ENCODE measurements at places on chromosomes 1 and 21. TPM values are rescaled to one million over a fixed set of nuclear protein-coding genes. Genes with fewer than 3 reads are reported as not detected.

CFHR5 gene
- total RNA-seq, result not detected

PRAMEF18 gene
- total RNA-seq, result not detected

LY9 gene
- 0.41 TPM for total RNA-seq

FAM151A gene
- total RNA-seq, result not detected

ITLN2 gene
- total RNA-seq, result not detected

GPATCH3 gene
- total RNA-seq, result 11.8 TPM

FAM78B gene
- 0.56 TPM for total RNA-seq

SLC9C2 gene
- total RNA-seq, result not detected

FASLG gene
- not detected for total RNA-seq

ALDH9A1 gene
- total RNA-seq, result 44.4 TPM

MRPL55 gene
- total RNA-seq, result 79.3 TPM

TRABD2B gene
- 10.7 TPM for total RNA-seq

PGLYRP3 gene
- not detected for total RNA-seq

MRPL39 gene
- 6.6 TPM for total RNA-seq

LHX8 gene
- total RNA-seq, result not detected

RBM11 gene
- total RNA-seq, result 1.5 TPM

KRTAP19-1 gene
- total RNA-seq, result not detected

BARHL2 gene
- not detected for total RNA-seq

CD84 gene
- total RNA-seq, result 11.6 TPM

S100A9 gene
- 138 TPM for total RNA-seq

LRRC47 gene
- total RNA-seq, result 36.0 TPM

KCNJ9 gene
- total RNA-seq, result 0.95 TPM

PGLYRP4 gene
- not detected for total RNA-seq

KRTAP10-9 gene
- not detected for total RNA-seq

OR2AK2 gene
- not detected for total RNA-seq

NUDT4B gene
- total RNA-seq, result 47.0 TPM

CFAP410 gene
- 48.8 TPM for total RNA-seq

ZNF683 gene
- total RNA-seq, result not detected

DYNLT4 gene
- not detected for total RNA-seq

LIN28A gene
- not detected for total RNA-seq

LAD1 gene
- total RNA-seq, result 11.1 TPM

DCST1 gene
- total RNA-seq, result not detected

RGSL1 gene
- not detected for total RNA-seq

ADORA3 gene
- 29.5 TPM for total RNA-seq

IGSF5 gene
- total RNA-seq, result not detected

IGSF8 gene
- total RNA-seq, result 40.8 TPM

CHAF1B gene
- 0.35 TPM for total RNA-seq

S100A16 gene
- 81.1 TPM for total RNA-seq

H3-3A gene
- total RNA-seq, result 226 TPM

SLFNL1 gene
- total RNA-seq, result 0.68 TPM

SEMA4A gene
- 15.8 TPM for total RNA-seq

TMEM200B gene
- 20.8 TPM for total RNA-seq

SELENBP1 gene
- 41.8 TPM for total RNA-seq

TMEM240 gene
- total RNA-seq, result 11.1 TPM

OR2L8 gene
- total RNA-seq, result not detected

RIPK4 gene
- total RNA-seq, result 9.2 TPM

OPTC gene
- total RNA-seq, result not detected

RHCE gene
- not detected for total RNA-seq

SH2D5 gene
- 0.41 TPM for total RNA-seq

LINGO4 gene
- total RNA-seq, result not detected

USP48 gene
- total RNA-seq, result 77.5 TPM
